Activated CD8-positive, alpha-beta memory T cell treated with anti-CD3 and anti-CD28 coated beads, Interleukin-2, amount 50 U/mL, for 4 hours (primary cell): ENCODE measurements at places on chromosomes 6 and 20.

DNA sequence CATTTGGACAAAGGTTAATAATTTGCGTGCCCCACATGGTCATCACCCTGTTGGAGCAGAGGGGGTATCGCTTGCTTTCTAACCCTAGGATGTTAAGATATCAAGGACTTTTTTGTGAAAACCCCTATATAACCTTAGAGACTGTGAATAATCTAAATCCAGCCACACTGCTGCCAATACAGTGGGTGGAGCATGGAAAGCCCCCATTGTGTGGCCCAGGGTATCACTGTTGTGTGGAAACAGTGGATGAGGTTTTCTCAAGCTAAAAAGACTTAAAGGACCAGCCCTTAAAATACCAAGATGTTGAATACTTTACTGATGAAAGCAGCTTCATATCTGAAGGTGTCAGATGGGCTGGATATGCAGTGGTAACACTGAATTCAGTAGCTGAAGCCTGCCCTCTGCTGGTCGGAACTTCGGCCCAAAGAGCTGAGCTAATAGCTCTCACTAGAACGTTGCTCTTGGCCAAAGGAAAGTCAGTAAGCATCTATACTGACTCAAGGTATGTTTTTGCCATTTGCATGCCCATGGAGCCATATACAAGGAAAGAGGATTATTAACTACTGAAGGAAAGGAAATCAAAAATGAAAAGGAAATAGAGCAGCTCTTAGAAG lies 695.2 kb downstream of the PHF3 start:
- no peak for DNase-seq

DNA sequence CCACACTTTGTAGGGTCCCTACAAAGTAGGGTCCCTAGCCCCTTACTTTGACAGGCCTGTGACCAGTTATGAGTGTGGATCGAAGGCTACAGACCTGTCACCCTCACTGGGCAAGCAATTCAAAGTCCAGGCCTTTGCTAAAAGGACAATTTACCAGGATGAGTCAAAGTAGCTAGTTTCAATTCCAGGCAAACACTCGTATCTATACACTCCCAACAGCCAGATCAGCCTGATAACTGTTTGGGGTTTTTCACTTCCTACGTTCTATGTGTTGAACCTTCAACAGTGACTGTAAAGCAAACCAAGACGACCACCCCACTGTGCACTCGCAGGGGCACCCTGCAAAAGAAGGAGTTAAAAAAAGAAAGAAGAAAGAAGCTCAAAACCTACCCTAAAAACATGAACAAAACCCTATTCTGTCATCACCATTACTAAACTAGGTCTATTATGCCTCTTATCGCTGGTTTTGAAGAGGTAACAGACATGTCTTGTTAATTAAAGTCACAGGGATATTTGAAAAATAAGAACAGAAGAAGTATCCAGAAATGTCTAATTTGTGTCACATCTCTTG lies 3.2 kb downstream of the GFOD1 start:
- no peak for DNase-seq

GRCh38 chr20:37179683-37180524 lies 556 bp upstream of the MROH8 start:
- DNase-seq: no peak

GRCh38 chr6:161701056-161701455 lies 427.2 kb upstream of the AGPAT4 start:
- DNase-seq: no peak

DNA sequence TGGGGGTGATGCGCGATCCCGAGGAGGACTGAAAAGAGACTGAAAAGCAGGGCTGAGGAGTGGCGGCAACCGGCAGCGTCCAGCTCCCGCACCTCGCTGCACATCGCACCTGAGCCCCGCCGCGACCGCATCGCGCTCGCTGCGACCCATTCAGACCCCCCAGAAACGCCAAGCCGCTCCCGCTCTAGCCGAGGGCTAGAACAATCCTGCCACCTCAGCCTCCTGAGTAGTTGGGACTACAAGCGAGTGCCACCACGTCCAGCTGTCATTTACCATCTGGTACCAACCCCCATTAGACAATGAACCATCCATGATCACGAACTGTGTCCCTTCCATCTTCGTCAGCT lies 33.2 kb downstream of the HLA-A start:
- DNase-seq: no peak

DNA sequence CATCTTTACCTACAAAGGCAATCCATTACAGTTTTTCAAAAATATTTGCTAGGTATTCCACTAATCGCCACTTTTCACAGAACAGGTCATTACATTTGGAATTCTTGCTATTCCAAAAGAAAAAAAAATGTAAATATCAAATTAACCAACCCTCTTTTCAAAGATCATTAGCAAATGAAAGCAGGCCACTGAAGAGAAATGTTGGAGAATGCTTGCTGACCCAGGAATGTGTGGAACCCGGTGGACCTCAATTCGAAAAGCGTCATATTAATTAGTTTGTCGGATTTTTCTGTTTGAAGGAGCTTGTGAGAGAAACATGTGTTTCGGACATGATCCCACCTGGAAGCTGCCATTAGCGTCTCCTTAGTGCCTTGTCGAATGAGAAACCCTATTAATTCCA lies 27.9 kb upstream of the SERPINB9 start:
- no peak for DNase-seq

- no peak for DNase-seq
Observed at GRCh38 chr6:123329337-123329736, 307.4 kb downstream of the TRDN start.

DNA sequence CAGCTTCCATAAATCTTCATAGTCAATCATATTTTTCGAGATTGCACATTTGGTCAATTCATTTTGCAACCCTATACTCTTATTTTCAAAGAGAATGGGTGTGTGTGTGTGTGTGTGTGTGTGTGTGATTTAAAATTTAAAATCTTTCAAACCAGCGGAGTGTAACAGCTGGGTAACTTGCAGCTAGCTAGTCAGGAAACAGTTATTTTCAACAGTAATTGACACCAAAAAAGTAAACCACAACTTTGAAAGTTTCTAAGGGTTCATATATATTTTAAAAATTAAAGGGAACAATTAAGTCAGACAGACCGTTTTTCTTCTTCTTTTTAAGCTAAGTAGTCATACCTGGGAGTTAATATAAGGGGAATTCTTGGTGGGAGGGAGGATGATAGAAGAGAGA lies 57.0 kb downstream of the PRR18 start:
- DNase-seq: no peak

DNA sequence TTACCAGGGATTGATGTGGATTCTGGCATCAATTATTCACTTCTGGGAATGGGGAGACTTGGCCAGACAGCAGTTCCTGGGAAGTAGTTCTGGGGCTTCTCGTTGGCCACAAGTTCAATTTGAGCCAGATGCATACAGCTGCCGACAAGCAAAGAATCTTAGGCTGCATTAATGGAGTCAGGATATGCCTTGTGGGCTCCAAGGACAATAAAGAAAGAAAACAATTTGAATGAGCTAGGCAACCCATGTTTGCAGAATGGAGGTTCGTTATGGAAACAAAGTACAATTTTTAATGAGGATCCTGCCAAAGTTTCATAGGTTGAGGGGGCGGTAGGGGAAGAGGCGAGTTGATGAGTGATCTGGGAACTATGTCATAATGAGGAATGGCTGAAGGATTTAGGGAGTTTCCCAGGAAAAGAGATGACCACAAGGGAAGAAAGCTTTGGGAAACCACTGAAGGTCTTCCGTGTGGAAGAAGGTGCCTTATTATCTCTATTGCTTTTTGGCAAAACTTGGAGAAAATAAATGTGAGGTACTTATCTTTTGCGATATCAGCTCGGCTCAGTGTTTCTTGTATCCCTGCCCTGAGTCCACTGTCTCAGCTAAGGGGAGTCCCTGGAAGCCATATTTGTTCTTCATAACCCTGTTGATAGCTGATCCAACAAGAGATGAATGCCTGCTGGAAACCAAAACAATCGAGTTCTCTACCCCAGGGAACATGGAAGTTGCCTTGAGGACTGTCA lies 181.0 kb upstream of the ZNF217 start:
- DNase-seq: no peak

GRCh38 chr20:58888521-58889333 lies 36.2 kb downstream of the GNAS start:
- peak; percentile 83 for DNase-seq

DNA sequence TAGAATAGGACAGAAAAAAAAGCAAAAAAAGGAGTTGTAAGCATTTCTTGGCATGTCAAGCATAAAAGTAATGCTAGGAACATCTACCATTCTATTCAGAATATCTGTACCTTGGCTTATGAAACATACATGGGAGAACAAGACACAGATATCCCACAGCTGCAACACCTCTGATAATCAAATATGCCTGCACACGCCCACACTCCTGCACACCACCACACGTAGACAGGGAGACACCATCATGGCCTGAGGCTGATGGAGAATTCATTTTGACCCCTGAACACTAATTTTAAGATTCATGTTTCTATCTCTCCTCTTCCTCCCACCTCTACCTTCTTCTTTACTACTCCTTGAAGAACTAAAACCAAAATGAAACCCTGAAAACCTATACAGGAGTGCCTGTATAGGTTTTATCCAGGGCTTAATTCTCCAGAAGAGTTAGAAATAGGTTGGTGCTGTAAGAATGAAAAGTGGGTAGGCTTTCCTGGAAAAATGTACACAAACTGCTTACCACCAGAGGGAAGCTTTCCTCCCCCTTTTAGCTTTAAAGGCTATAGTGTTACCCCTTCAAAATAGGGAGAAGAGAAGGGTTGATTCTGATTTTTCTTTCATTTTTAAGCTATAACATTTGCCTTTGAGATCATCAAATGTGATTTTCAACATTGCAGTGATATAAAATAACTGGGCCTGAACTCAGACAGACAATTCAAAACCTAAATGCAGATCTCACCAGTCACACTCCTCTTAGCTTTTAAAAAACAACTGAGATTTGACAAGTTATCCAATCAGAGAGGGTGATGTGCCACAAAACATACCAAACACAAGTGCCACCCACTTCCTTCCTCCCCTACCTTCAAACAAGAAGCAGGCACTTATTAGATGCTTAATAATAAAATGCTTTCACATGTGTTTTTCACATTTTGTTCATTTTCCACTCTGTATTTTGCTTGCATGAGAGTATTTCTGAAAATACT lies 57.9 kb downstream of the ELOVL5 start:
- no peak for DNase-seq

GRCh38 chr20:38723848-38724625 lies at the start of gene SLC32A1:
Gene SLC32A1, plus strand, starts transcription at chr20:38724486. Its CDS starts 239 bp downstream, at chr20:38724725.
- no peak for DNase-seq

GRCh38 chr6:32972353-32973143 lies 4.2 kb downstream of the BRD2 start:
- DNase-seq: peak; percentile 62

GRCh38 chr6:7912736-7913517 lies 2.3 kb upstream of the TXNDC5 start:
- no peak for DNase-seq

DNA sequence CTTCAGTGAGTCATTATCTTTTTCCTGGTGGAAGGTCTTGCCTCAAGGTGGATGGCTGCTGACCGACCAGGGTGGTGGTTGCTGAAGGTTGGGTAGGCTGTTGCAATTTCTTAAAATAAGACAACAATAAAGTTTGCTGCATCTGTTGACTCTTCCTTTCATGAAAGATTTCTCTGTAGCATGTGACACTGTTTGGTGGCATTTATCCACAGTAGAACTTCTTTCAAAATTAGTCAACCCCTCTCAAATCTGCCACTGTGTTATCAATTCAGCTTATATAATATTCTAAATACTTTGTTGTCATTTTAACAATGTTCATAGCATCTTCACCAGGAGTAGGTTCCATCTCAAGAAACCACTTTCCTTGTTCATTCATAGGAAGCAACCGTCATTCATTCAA lies 66.8 kb upstream of the ATXN1 start:
- no peak for DNase-seq

DNA sequence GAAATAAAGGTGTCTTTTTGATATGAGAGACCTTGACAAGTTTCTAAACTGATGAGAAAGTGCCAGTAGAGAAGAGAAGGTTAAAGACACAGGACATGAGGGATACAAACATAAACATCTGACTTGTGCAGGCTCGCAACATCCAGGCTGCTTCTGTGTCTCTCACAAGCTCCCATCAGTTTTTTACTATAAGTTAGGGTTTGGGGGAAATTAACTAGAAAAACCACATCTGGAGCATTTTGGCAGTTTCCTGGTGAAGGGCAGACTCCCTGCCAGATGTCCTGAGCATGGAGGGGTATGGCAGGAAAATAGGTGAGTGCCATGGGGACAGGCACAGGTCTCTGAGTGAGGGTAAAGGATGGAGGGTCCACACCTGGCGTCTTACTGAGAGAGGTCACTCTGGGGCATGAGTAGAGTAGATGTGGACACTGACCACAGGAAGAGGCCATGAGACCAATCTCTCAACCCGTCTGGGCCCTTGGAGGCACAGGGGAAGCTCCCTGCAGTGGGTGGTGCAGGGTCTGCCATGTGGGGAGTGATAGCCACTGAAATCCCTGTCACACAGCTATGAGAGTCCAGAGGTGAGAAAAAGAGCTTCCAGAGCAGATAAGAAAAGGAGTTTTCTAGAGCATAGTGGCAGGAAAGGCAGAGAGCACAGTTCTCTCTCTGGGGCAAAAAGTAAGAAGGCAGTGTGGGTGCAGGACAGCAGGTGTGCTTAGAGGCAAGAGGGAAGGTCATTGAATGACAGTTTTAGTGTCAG lies 193.3 kb upstream of the SYNDIG1 start:
- DNase-seq: no peak

DNA sequence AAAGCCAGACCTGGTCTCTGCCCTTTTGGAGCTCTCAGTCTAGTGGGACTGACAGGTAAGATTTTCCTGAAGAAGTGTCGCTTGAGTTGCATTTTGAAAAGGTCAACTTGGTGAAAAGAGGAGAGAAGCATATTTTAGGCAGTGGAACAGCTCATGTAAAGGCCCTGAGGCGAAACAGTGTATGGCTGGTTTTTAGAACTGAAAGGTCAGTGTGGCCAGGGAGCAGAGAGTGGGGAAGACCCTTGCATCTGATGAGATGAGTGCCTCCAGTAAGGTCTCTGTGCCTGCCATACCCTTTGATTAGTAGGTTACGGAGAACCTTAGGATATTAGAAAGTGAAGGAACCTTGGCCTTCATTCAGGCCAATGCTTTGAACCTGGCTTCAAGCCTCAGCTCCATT lies 55.9 kb upstream of the SAYSD1 start:
- DNase-seq: no peak

GRCh38 chr6:91442342-91442741 lies 855.5 kb upstream of the MAP3K7 start:
- DNase-seq: no peak

DNA sequence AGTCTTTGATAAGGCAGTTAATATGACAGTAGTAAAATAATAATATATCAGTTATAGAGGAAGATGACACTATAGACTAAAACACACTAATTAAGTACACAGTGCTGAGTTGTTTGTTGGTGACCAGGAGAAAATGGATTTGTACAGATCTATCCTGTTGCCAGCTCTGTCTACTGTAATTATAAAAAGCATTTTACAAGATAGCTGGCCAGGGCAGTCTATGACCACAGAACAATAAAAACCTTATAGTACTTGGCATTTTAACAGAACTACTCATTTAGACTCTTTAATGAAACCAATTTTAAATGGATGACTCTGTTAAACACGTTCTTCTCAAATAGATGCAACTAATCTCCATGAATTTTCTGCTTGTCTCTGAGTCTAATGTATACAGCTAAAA lies 367.5 kb downstream of the BTBD9 start:
- no peak for DNase-seq

GRCh38 chr20:11296951-11297350 lies 620.7 kb upstream of the BTBD3 start:
- no peak for DNase-seq
